ENCODE measurements at places on chromosomes 3 and 15.
A peak's percentile ranks its signal among the peaks of the same experiment; 100 is the strongest.

- no peak for DNase-seq
Measured at GRCh38 chr3:39513791-39514369, 46.4 kb downstream of the MOBP start.

DNA sequence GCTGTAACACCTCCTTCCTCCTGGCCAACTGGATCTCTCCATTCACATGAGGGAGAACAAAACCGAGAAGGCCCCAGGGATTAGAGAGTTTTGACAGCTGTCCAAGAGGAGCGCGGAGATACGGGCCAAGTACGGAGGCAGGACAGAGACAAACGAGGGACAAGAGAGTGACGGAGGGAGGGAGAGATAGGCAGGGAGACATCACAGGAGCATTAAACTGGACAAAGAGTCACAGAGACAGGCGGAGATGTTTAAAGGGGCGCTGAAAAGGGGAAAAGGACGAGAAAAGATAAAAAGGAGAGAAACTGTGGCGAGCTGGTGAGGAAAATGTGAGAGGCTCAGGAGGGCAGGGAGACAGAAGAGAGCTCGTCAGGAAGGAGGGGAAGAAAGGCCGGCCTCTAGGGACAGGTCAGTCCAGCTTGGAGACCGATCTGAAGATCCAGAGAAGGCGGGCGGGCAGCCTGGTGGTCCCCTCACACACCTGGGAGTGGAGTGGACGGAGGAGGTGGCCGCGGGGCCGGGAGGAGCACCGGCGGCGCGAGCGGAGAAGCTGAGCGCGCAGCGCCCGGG lies 40.5 kb upstream of the ROPN1 start:
- DNase-seq = peak; percentile 45

- DNase-seq = peak; percentile 69
Measured at GRCh38 chr15:75723847-75724660, 11.4 kb upstream of the CSPG4 start.

DNA sequence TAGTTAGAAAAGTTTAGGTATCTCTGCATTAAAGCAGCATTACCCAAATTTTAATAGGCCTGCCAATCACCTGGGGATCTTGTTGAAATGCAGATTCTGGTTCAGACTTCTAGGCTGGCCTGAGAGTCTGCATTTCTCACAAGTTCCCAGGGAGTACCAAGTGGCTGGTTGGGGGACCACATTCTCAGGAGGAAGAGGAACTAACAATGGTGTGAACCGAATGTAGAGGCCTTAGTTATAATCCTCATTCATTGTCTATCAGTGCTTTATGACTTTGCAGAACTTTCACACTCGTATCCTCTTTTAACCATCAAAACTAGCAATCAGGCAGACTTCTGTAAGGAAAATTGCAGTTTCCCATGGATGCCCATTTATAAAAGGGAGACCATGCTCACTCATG lies 38.2 kb upstream of the UBE2E1 start:
- DNase-seq = no peak

DNA sequence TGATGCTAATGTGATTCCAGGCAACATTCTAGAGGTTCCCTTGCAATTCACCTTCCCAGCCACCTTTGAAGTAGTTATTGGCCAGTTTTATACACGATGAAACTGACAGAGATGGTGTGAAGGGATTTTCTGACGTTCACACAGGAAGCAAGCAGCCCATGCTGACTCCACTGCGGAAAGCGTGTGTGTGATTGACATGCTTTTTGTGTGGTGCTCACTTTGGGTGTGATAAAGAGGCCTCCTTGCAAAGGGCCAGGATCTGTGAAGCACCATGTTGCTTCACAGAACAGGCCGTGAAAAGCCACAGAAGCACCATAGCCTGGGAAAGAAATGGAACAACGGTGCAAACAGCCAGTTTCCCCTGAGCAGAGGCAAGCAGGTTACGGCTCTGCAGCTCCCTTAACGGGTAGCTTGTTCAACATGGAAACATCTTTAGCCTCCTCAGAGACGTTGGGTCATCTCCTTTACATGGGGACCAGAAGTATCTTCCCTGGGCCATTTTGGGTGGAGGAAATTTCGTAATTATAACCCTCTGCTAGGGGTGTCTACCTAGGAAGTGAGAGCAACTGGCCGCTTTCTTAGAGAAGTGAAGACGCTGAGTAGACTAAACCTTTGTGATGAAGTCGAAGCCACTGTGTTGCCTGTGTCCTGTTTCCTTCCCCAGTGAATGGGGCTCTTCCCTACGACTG lies 108.5 kb downstream of the APBA2 start:
- DNase-seq = no peak

GRCh38 chr3:138692152-138692551 lies 83.6 kb downstream of the FAIM start:
- DNase-seq = no peak

DNA sequence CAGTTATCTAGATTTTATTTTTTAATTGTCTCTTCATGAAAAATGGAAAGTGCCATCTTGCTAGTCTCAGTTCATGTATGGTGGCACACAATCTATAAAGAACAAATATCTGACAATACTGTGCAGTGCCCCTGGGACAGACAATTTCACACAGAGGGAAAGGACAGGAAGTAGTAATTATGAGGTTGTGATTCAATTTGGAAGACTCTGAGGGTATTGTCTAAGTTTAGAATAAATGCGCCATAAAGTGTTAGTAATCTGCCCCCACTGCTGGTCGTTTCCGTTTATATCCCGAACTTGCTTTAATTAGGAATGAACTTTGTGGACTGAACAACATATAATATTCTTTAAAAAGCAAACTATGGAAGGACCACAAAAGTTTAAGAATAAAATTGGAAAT lies 196.4 kb upstream of the SLC24A5 start:
- no peak for DNase-seq

DNA sequence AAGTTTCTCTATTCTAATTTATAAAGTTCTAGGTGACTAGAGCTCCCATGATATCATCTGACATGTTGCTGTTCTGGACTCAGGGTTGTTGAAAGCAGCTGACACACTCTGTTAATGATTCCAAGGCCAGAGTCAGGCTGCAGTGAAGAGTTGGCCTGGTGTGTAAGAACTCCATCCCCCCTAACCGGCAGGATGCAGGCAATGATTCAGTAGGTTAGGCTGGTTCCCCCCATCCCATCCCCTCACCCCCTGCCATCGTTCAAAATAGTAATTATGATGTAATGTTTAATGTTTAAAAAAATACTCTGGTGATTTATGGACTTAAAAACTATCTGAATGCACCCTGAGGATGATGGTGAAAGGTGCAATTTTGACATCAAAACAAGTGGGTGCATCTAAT lies 4.6 kb upstream of the TRIM71 start:
- no peak for DNase-seq

DNA sequence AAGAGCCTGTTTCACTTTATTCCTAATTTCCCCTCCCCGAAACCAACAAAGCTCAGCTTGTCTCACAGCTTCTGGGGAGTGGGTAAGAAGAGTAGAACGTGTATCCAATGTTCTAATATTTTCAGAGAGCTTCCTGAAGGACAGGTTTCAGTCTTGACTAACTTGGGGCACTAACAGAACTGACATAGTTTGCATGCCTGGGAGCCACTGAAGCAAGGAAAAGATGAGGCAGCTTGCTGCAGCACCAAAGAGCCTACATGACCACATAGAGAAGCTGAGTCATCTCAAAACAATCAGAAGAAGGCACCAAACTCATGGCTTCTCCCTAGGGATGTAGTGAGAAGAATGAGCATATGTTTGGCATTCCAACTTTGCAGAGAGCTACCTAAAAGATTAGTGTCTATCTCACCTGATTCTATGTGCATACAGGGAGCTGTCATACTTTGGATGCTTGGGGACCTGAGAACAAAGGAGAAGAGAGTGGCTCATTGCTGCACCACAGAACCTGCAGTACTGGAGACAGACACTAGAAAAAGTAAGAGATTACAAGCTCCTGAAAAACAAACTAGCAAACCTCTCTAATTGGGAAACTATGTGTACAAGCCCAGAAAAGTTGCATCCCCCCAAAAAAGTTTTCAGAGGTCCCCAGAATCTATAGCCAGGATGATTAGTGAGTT lies 86.9 kb downstream of the DCLK3 start:
- no peak for DNase-seq

GRCh38 chr3:127123533-127123932 lies 69.4 kb upstream of the PRR23E start:
- no peak for DNase-seq

GRCh38 chr3:183381179-183381578 lies 47.2 kb downstream of the MCF2L2 start:
- no peak for DNase-seq

- DNase-seq = peak; percentile 66
Measured at GRCh38 chr3:25448750-25449692, 21.0 kb downstream of the RARB start.

DNA sequence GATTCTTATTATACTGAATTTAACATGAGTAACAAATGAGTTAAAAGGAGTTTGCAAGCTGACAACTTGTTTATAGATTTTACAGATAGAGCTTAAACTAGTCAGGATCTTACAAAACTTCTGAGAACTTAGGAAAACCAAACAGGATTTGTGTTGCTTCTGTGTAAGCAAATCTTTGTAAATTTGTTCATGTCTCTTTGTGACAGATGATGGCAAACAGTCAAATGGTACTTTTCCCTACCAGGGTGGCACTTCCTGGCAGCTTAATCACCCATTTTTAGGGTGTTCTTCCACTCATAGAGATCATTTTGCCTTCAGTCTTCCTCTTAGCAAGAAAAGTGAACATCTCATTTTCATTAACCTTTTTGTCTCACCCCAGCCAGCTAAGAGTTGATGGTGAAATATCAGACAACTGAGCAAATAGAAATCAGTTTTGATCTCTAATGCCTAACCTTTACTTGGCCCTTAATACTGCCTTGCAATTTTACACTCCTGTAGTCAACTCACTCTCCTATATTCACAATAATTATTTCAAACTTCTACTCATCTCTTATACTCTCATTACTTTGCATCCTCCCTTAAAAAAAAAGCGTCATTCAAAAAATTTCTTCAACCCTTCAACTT lies 23.7 kb upstream of the NECTIN3 start:
- DNase-seq = no peak

- DNase-seq = no peak
Measured at GRCh38 chr3:43615133-43615532, 6.7 kb downstream of the ANO10 start.

GRCh38 chr3:194350726-194351071 lies 429 bp downstream of the CPN2 start:
- no peak for DNase-seq

DNA sequence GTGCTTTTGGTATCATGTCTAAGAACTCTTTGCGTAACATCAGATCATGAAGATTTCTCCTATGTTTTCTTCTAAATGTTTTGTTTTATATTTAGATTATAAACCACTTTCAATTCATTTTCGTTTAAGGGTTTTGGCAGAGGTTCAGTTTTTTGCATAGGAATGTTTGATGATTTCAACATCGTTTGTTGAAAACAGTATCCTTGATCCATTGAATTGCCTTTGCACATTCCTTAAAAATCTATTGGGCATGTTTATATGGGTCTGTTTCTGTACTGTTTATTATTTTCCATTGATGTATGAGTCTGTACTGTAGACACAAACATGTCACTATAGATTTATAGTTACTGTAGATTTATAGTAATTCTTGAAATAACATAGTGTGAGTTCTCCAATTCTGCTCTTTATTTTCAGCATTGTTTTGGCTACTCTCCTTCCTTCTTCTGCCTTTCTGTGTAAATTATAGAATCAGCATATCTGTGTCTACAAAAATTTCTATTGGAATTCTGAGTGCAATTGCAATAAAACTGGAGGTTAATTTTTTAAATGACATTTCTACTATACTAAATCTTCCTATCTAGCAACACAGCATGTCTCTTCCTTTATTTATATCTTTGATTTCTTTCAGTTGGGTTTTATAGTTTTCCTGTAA lies 374.0 kb downstream of the SV2B start:
- no peak for DNase-seq

DNA sequence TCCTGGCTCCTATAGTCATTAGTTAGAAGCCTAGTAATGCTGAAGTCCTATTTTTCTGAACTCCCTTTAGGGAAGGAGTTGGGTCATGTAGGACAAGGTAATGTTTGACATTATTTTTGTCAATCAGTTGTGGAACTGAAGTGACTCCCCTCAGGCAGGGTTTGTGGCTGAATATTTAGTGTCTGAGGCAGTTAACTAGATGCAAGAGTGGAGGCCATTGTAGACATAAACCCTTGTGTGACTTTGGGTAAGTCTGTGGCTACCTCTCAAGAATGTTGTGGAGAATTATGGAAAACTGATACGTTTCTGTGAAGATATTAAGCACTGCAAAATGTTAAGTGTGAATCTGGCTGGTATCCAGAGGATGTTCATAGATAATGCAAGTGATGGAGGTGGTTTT lies 125.2 kb upstream of the PHLDB2 start:
- no peak for DNase-seq

DNA sequence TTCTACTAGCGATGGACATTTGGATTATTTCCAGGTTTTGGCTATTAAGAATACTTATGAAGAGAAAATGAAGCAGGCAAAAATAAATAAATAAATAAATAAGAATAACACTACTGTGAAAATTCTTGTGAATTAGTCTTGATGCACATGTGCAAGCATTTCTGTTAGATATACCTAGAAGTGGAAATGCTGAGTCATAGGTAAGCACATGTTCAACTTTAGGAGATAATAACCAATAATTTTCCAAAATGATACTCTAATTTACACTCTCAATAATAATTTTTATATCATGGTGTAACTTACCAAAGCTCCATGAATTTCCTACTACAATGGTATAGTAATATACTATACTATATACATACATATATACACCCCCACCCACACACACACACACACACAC lies 23.4 kb downstream of the EMC4 start:
- DNase-seq = no peak

GRCh38 chr15:99440029-99440428 lies 125.8 kb upstream of the MEF2A start:
- no peak for DNase-seq

GRCh38 chr15:93033434-93034045 lies 55.5 kb downstream of the RGMA start:
- DNase-seq = no peak

GRCh38 chr3:196631682-196632045 lies 7.8 kb upstream of the NRROS start:
- no peak for DNase-seq

- DNase-seq = no peak
Measured at GRCh38 chr15:66126031-66126441, 127.5 kb downstream of the MEGF11 start.

Data from iPS-NIHi11 (cell line).